ENCODE measurements at places on chromosomes 16 and 17.

DNA sequence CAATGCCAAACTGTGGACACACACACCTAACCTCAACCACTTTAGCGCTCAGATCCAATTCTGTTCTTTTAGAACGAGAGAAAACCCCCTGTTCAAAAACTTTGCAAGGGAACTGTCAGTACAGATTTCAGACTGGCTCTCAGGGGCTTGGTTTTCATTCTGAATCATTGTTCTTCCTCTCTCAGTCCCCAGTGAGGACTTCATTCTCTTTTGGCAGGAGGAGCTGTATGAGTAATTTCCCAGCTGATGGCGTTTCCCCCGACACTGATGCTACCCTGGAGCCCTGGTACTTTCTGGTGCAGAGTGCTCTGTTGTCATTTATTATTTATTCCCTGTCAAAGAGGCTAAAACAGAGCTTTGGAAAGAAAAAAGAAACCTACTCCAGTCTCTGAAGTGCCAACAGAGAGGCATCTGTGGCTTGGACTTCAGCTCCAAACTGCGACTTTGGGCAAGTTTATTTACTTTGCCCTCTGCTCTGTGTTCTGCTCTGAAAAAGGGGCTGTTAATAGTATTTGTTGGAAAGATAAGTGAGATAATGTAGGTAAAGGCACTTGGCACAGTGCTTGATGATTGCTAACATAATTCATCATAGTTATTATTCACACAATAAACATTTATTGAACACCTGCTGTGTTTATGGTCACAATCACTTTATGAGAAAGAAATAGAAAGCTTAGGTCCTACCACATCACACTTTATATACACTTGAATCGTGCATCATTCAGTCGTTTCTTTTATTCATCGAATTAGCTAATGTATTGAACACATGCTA, 28.3 kb downstream of the ETV4 start:
- no peak for DNase-seq

DNA sequence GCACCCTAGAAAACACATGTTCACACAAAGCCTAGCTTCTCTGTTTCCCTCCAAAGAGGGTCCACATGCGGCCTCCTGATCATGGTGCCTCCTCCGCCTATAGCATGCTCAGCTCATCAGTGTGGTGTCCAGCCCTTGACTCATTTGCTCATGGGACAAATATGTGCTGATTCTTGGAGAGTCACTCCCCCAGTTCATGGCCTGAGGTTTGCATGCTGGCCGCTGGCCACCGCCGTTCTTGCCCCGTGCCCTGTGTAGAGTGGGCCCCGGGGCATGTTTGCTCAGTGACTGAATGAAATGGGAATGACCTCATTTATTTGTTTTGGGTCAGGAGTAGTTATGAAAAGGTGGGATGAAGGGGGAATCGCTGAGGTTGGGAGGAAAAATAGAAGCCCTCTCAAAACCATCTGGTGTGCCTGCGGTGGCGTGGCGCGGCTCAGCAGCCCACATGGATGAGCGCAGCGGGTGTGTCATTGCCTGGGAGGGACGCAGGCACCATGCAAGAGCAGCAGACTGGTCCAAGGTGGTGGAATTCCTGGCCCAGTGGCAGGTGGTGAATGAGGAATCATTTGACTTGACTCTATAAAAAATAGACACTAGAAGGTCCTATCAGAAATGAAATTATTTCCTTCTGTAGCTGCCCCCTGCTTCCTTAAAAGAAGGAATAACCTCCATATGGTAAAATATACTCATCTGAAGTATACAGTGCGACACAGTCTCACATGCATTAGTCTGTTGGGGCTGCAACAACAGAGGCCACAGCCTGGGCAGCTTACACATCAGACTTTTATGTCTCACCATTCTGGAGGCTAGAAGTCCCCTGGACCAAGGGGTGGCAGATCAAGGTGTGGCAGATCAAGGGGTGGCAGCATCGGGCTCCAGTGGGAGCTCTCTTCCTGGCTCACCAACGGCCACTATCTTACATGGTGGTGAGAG, 31.7 kb downstream of the CRISPLD2 start:
- no peak for DNase-seq

- DNase-seq, result no peak
These were observed 62.3 kb upstream of the CDH5 start for GRCh38 chr16:66304151-66304550.

GRCh38 chr16:80962879-80963278, 43.8 kb downstream of the CMC2 start:
- no peak for DNase-seq

- no peak for DNase-seq
These were observed 147.2 kb downstream of the ASIC2 start for GRCh38 chr17:33145941-33146340.

- DNase-seq, result no peak
These were observed 47.4 kb downstream of the AXIN2 start for GRCh38 chr17:65514082-65514481.

DNA sequence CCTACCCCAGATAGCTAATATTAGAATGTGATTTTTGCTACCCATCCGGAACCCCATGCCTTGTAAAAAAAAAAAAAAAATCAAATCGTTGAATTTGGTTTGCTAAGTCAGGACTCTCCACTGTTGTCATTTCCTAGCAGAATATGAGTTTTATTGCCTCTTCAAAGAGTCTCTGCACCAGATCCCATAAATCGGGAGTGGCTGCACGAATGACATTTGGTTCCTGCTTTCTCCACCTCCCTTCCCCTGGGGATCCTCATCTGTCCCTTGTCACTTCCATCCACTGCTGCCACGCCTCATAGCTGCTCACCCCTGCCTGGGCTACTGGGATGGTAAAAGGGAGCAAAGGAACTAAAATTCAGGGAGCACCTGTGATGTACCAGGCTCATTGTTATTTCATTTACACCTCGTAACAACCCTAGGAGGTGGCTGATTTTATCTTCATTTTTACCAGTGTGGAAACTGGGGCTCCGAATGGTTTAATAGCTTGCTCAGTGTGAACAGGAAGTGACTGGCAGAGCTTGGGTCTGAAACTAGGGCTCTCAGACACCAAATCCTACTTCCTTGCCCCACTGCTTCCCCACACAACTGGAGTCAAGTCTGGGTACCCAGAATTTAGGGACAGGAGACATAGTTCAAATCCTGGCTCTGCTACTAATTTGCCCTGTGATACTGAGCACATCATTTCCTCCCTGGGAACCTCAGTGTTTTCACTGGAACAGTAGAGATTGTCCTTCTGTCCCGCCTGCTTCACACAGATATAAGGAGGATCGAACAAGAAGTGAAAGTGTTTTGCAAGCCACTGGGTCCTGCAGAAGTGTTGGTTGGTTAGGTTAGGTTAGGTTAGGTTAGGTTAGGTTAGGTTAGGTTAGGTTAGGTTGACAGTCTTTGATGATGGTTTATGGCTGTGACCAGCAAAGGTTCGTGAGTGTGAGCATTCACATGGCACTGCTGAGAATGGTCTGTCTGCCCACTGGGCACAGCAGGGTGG, 585 bp upstream of the KRT36 start:
- no peak for DNase-seq

DNA sequence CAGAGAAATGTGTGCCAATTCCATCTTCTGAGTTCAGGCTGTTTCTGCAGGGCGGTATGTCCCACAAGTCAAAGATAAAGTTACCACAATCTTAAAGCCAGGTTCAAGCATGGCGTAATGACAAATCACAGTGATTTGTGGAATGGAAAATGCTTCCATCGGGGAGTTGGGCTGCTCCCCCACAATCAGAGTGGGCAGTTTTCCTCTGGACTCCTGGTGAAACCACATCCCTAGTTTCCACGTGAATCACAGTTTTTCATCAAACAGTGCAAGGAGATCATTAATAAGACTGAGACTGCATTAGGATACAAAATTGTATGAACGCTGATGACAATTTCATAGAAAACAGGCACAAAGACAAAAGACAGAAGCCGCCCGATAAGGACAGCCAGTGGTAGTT, 3.6 kb downstream of the LITAF start:
- DNase-seq, result no peak

- no peak for DNase-seq
These were observed 89.9 kb downstream of the CYLD start for GRCh38 chr16:50831751-50832150.

- DNase-seq, result no peak
These were observed 62.3 kb downstream of the TMEM100 start for GRCh38 chr17:55660178-55660886.

DNA sequence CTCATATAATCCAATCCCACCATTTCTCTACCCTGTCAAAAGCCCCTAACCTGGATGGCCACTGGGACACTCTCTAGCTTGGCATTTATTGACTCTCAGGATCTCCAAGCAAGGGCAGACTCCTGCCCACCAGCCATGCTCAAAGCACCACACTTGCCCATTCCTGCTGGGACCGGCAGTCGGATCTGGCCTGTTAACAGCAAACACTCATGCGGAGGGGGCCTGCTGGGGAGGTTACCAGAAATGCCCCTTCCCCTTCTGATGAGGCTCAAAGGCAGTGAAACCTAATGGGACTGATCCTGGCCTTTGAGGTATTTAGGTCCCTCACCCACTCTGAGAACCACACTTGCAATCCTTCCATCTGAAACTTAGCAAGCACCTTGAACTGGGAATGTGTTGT, 6.5 kb upstream of the CCL1 start:
- no peak for DNase-seq

DNA sequence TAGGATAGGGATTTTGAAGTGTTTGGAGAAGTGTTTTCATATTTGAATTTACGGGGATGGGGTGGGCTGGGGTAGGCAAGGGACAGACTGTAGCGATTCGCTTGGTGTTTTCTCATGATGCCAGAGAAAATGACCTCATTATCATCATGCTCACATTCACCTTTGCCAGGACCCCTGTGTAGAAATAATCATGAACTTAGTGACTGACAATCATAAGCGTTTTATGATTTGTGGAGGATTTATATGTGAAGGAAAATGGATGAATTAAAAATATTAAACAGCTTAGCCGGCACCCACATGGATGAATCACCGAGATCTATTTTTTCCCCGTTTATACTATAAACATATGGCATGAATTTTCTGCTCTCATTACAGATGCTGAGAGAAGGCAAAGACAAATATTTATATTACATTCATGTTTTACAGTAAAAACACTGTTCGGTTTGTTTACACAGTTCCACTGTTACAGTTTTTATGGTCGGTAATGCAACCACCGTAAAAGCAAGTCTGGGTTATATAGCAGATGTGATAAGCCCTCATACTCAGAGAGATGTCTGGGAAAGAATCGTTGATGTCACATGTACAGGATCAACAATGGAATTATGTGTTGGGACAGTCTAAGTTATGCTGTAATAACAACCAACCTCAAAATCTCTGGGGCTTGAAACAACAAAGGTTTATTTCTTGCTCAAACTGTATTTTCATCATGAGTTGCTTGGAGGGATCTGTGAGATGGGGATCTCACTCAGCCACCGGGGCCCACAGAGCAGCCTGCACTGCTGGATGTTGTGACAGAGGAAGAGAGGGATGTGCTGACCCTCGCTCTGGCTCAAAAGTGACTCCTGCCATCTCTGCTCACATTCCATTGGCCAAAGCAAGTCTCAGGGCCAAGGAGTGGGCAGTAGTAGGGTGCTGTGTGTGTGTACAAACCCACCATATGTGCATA, 85.1 kb downstream of the WWOX start:
- no peak for DNase-seq

DNA sequence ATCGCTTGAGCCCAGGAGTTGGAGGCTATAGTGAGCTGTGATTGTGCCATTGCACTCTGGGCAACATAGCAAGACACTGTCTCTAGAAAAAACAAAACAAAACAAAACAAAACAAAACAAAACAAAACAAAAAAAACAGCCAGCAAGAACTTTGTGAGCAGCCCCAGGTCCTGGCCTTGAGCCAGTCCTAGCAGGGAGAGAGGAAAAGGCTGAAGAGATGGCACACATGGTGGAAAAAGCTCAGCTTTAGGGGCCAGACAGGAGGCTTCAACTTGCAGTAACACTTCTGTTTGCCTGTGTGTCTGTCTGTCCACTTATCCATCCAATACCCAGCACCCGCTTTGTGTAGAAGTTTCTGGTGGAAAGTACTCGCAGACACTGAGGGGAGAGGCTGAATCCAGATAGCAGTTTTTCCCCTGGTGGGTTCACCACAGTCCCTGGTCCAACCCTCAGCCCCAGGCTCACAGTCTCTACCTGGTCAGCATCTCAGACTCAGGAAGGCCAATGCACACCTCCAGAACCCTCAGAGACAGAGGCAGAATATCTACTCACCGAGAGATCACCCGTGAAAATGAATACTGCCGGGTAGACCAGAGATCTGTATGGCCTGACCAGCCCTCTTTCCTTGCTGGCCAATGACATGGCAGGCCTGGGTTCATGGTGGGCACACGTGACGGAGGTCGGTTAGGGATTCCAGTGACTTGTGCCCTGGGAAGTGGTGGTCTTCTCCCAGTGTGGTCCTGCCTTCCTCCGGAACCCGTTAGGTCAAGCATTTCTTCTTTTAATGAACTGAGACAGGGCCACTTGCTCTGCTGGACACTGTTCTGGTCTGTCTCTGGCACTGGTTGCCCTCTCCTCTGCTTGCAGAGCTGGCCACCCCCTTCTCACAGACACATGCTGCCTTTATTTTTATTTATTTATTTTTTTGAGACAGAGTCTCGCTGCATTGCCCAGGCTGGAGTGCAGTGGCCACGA, 79.5 kb upstream of the DNAJA2 start:
- no peak for DNase-seq

DNA sequence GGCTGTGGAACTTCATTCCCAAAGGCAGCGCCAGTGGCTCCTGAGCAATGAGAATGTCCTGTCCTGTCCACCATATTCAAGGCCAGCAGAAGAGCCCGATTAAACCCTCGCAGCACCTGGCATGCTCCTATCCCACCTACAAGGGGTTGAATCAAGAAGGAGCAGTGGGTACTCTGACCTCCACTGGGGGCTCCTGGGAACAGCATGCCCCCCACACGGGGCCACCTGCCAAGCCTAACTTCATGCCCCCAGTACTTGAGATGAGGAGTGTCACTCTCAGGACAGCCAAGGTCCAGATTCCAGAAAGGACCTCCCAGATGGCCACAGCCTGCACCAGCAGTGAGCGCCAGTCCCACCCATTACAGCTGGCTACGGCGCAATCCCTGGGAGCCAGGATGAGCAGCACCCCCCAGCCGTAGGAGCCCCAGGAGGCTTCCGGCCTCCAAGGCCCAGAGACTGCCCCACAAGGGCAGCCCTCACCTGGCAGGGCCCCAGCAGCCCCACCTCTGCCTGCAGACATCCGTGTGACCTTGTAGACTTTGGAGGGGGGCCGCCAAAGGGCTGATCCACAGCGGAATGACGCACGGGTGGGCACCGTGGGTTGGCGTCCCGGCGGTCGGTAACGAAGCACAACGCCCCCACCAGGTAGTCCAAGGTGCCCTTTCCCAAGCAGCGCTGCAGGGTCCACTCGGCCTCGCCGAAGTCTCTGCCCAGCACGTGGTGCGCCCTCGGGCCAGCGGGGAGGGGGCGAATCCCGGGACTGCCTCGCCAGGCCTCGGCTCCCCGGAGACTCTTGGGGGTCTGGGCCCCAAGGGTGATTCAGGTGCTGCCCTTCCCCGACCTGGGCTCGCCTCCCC, 1.0 kb upstream of the MPDU1 start:
- no peak for DNase-seq

DNA sequence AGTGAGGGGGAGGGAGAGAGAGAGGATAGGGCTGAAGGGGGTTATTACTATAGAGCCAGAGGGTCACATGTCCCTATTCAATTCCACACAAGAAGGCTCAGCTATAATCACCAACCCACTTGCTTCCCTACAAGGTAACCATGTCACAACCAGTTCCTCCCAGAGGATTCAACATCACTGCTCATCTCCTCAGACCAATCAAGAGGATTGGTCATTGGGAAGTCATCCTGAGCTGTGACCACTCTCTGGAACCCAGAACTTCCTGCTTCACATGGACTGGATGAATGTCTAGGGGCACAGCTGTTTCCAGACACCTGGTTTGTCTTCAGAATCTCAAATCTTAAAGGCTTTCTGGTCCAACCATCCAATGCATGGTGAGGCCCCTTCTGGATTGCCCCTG, 154.9 kb upstream of the SDK2 start:
- DNase-seq, result no peak
